ENCODE measurements at places on chromosomes 6 and 20.

DNA sequence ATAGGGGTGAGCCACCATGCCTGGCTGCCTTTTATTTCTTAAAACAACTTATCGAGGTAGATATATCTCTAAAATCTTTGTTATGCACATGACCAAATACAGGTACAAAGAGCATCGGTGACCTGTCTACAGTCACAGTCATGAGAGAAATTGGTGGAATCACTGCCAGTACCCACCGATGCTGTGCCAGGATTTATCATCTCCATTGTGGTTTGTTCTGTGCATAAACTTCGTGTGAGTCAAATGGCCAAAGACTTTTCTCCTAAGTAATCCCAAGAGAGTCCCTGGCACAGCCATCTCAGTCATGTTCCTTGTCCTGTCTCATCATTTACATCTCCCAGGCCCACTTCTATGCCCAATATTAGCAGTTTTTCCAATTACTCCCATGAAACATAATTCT is 9.0 kb downstream of the GSTA3 start:
- no peaks in the 10 kb centered on the region for H3K27me3 ChIP-seq
- DNase-seq, result no peak
- H3K4me1 ChIP-seq, result no peaks in the 10 kb centered on the region
- no peaks in the 10 kb centered on the region for H3K36me3 ChIP-seq
- no peak overlapping the region for H3K4me3 ChIP-seq

- no peaks in the 10 kb centered on the region for H3K27me3 ChIP-seq
- H3K4me1 ChIP-seq, result no peaks in the 10 kb centered on the region
- H3K36me3 ChIP-seq, result no peaks in the 10 kb centered on the region
Observed at GRCh38 chr20:23773127-23773526, 22.4 kb upstream of the CST1 start.

DNA sequence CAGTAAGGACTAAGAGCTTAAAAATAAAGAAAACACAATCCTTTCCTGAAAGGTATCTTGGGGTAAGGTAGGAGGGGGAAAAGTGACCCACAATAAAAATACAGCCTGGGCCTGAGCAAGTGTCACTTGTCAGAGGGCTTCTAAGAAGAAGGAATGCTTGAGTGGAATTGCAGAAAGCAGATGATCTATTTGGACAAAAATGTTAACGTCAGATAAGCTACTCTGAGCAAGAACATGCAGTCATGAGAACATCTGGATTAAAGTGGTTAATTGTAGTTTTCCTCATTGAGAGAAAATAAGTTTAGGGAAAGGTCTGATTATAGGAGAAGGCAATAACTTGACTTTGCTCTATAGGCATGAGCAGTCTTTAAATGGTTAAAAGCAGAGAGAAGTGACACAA is 581.9 kb downstream of the HTR1B start:
- no peak for DNase-seq
- no peak overlapping the region for H3K27ac ChIP-seq
- no peaks in the 10 kb centered on the region for H3K36me3 ChIP-seq
- H3K27me3 ChIP-seq, result no peaks in the 10 kb centered on the region
- H3K4me1 ChIP-seq, result no peaks in the 10 kb centered on the region

DNA sequence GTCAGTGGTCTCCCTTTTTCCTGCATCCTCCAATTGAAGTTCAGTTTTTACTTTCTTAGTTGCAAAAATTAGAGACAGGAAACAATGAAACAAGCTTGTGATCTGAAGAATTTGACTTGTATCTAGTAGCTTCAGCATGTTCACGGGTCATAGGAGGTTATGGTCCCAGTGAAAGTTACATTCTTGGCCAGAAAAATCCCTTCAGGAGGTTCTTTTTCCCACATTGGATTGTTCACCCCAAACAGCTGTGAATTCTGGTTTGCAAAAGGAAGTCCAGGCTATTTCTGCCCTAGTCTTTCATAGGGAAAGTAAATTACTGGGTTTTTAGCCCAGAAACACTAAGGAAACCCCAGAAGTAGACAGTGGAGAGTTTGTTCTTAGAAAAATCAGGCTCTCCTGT is 8.1 kb downstream of the ANKS1A start:
- H3K27ac ChIP-seq, result no peak overlapping the region
- H3K36me3 ChIP-seq, result no peaks in the 10 kb centered on the region
- H3K4me1 ChIP-seq, result peaks cover 13% of the 10 kb centered on the region
- DNase-seq, result no peak
- no peak overlapping the region for H3K4me3 ChIP-seq

DNA sequence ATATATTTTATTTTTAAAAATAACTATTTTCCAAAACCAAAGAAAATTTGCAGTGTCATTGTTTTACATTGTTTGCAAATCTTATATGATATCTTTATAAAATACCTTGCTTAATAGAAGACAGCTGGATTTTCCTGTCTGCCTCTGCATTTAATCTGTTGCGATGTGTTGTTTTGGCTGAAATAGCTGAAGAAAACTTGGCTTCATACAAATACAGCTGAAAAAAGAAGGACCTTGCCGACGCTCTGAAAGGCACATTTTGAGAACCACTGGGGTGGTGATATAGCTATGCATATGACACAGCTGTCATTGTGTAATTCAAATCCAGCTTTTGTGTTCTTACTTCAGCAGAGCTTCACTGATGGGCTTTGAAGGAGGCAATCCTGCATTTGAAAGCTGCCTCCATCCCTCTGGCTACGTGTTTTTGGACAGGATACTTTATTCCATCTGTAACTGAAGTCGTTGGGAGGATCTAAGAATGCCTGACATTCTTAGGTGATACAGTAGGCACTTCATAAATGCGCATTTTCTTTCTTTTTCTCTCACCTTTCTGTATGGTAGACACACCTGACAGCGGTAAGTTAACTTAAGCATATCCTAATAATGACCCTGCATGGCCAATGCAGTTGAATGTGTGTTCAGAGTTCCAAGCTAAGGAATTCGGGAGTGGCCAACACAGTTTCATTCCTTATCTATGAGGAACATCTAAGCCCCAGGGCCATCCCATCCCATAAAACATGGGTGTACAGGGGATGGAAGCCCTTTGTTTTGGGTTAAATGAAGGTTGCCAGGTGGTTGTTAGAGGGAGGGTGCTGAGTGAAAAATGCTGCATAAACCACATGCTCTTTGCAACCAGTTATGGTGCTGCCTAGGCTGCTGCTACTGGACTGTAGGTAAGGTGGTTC is 213.0 kb downstream of the TFAP2A start:
- H3K4me1 ChIP-seq, result no peaks in the 10 kb centered on the region
- no peaks in the 10 kb centered on the region for H3K36me3 ChIP-seq
- no peaks in the 10 kb centered on the region for H3K27me3 ChIP-seq
- no peak overlapping the region for H3K4me3 ChIP-seq
- no peak overlapping the region for H3K27ac ChIP-seq

DNA sequence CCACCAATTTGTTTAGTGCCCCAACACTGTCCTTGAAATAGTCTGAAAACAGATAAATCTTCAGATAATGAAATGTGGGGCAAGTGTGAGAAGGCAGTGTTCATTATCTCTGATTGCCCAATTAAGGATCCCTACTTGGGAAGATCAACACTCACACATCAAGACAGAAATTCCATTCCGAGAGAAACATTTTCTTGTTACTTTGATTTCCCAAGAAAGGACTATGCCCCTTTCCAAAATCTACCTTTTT is 16.2 kb downstream of the HMGN4 start:
- peaks cover 42% of the 10 kb centered on the region for H3K4me1 ChIP-seq
- no peak for DNase-seq
- H3K27ac ChIP-seq, result peak overlapping the region; percentile 86
- H3K4me3 ChIP-seq, result peak overlapping the region; percentile 57

- H3K4me1 ChIP-seq, result no peaks in the 10 kb centered on the region
- no peak for DNase-seq
- no peak overlapping the region for H3K27ac ChIP-seq
- no peaks in the 10 kb centered on the region for H3K27me3 ChIP-seq
Observed at GRCh38 chr20:37885593-37886503, 17.1 kb upstream of the VSTM2L start.

GRCh38 chr20:25056690-25057233 is 1.2 kb downstream of the ACSS1 start:
- peak overlapping the region; percentile 86 for H3K27ac ChIP-seq
- H3K4me1 ChIP-seq, result peaks cover 36% of the 10 kb centered on the region
- no peaks in the 10 kb centered on the region for H3K36me3 ChIP-seq
- no peaks in the 10 kb centered on the region for H3K27me3 ChIP-seq
- DNase-seq, result no peak
- peak overlapping the region; percentile 95 for H3K4me3 ChIP-seq

- no peaks in the 10 kb centered on the region for H3K36me3 ChIP-seq
- H3K27ac ChIP-seq, result no peak overlapping the region
- H3K27me3 ChIP-seq, result no peaks in the 10 kb centered on the region
- no peak overlapping the region for H3K4me3 ChIP-seq
- no peak for DNase-seq
Observed at GRCh38 chr6:39330057-39330456, 7.6 kb upstream of the KCNK16 start.

DNA sequence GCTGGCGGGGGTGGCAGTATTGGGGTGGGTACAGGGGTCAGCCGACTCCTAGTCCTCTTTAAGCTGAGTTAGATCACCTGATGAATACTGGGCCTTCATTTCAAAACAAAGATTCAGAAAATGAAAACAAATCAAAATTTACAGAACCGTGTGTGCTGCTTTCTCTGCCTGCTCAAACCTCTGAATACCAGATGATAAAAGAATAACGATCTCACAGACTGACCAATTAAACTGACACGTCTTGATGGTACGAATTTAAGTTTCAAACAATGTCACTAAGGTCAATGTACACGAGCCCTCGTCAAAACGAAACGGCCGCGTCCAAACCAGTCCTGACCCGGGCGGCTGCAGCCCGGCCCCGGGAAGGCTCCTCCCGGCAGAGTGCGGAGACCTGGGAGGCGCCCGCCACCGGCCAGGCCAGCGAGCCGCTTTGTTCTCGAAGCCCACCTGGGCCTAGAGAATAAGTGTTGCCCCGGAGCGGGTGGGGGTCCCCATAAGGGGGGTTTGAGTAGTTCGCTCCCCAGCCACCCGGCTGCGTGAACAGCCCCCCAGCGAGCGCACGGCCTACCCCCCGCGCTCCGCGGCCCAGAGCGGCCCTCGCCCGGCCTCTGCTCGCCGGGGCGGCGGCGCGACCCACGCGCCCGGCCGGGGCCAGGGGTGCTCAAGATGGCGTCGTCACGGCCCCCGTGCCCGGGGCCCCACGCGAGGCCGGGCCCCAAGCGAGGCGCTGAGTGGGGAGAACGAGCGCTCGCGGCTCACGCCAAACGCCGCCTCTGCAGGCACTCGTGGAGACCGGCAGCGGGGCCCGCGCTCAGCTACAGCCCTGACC is 728 bp downstream of the PSMA7 start:
- peak overlapping the region; percentile 92 for H3K27ac ChIP-seq
- DNase-seq, result no peak
- no peaks in the 10 kb centered on the region for H3K27me3 ChIP-seq
- peak overlapping the region; percentile 76 for H3K4me3 ChIP-seq
- peaks cover 24% of the 10 kb centered on the region for H3K36me3 ChIP-seq
- peaks cover 61% of the 10 kb centered on the region for H3K4me1 ChIP-seq

GRCh38 chr20:23269954-23270353 is 80.6 kb upstream of the NXT1 start:
- H3K4me3 ChIP-seq, result no peak overlapping the region
- H3K27ac ChIP-seq, result peak overlapping the region; percentile 66
- no peaks in the 10 kb centered on the region for H3K27me3 ChIP-seq
- no peak for DNase-seq

- no peak overlapping the region for H3K4me3 ChIP-seq
- H3K27ac ChIP-seq, result no peak overlapping the region
- no peak for DNase-seq
Observed at GRCh38 chr20:63782051-63782471, 42.5 kb downstream of the SLC2A4RG start.

GRCh38 chr6:51908243-51908642 is 179.2 kb downstream of the PKHD1 start:
- H3K27ac ChIP-seq, result no peak overlapping the region
- no peaks in the 10 kb centered on the region for H3K4me1 ChIP-seq
- H3K36me3 ChIP-seq, result no peaks in the 10 kb centered on the region
- no peak overlapping the region for H3K4me3 ChIP-seq
- no peak for DNase-seq
- H3K27me3 ChIP-seq, result no peaks in the 10 kb centered on the region

DNA sequence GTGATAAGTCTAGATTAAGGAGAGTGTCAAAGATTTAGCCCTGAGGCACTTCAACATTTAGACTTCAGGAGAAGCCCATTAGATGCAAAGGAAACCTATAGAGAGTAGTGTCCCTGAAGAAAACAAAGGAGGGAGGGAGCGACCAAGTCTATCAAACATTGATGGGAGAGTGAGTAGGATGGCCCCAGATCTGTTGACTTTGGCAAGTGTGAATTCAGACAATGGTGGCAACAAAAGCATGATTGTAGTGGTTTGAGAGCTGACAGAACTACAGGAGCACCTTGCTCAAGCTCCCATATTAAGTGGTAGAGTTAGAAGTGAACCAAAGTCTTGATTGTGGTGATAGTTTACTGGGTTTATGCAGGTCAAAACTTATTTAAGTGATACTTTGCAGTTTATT is 979 bp upstream of the ABCF1 start:
- H3K4me1 ChIP-seq, result peaks cover 65% of the 10 kb centered on the region
- peak overlapping the region; percentile 92 for H3K27ac ChIP-seq
- DNase-seq, result no peak

- no peaks in the 10 kb centered on the region for H3K4me1 ChIP-seq
- H3K4me3 ChIP-seq, result no peak overlapping the region
- no peaks in the 10 kb centered on the region for H3K36me3 ChIP-seq
- DNase-seq, result no peak
Observed at GRCh38 chr6:4723383-4723782, 52.8 kb upstream of the CDYL start.

DNA sequence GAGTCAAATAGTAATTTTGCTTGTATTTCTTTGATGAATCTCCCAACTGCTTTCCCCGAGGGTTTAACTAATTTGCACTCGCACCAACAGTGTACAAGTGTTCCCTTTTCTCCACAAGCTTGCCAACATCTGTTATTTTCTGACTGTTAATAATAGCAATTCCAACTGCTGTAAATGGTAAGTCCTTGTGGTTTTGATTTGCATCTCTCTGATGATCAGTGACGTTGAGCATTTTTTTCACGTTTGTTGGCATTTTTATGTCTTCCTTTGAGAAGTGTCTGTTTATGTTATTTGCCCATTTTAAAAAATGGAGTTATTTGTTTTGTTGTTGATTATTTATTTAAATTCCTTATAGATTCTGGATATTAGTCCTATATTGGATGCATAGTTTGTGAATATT is 399.8 kb upstream of the MAN1A1 start:
- no peak for DNase-seq
- H3K27ac ChIP-seq, result no peak overlapping the region
- H3K36me3 ChIP-seq, result no peaks in the 10 kb centered on the region
- H3K27me3 ChIP-seq, result no peaks in the 10 kb centered on the region
- H3K4me1 ChIP-seq, result no peaks in the 10 kb centered on the region

GRCh38 chr20:24838546-24839535 is 110.2 kb upstream of the CST7 start:
- no peak overlapping the region for H3K27ac ChIP-seq
- no peak for DNase-seq
- H3K4me1 ChIP-seq, result no peaks in the 10 kb centered on the region
- H3K36me3 ChIP-seq, result no peaks in the 10 kb centered on the region
- H3K27me3 ChIP-seq, result no peaks in the 10 kb centered on the region

- H3K27ac ChIP-seq, result no peak overlapping the region
- no peaks in the 10 kb centered on the region for H3K4me1 ChIP-seq
- H3K27me3 ChIP-seq, result no peaks in the 10 kb centered on the region
- H3K4me3 ChIP-seq, result no peak overlapping the region
- no peak for DNase-seq
Observed at GRCh38 chr20:1633535-1633934, 13.7 kb upstream of the SIRPB1 start.
